ENCODE measurements at places on chromosomes 3 and 15. TPM values are rescaled to one million over a fixed set of nuclear protein-coding genes. Genes with fewer than 3 reads are reported as not detected.

DNA sequence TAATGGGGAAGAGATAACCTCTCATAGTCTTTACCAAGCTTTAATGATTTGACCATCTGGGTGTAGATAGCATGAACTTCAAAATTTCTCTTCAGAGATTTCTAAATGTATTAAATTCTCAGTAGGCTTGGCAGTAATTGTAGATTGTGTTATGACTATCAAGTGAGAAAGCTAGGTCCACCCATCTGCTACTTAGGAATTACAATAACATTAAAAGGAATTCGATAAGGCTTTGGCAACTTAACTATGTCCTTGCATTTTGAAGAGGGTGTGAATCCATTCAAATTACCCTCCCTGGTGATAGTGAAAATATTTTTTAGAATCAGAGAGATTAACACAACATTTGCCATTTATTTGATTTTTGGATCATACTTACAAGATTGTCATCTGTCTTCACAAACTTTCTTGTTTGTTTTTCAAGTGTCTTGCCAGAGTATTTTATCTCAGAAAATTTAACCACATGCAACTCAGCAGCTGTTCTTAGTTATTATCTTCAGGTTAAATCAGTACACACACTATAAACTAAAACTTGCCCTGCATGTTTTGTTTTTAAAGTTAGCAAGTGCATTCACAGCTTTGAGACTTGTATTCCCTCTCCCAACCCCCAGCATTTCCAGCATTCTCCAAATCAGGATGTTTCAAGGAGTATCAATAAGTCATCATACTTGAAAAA lies 69.6 kb upstream of the COL8A1 start:
- H3K4me1 ChIP-seq: no peaks in the 10 kb centered on the region
- H3K36me3 ChIP-seq: no peaks in the 10 kb centered on the region
- DNase-seq: peak; percentile 29
- H3K27me3 ChIP-seq: no peaks in the 10 kb centered on the region
- no peak overlapping the region for H3K4me3 ChIP-seq

DNA sequence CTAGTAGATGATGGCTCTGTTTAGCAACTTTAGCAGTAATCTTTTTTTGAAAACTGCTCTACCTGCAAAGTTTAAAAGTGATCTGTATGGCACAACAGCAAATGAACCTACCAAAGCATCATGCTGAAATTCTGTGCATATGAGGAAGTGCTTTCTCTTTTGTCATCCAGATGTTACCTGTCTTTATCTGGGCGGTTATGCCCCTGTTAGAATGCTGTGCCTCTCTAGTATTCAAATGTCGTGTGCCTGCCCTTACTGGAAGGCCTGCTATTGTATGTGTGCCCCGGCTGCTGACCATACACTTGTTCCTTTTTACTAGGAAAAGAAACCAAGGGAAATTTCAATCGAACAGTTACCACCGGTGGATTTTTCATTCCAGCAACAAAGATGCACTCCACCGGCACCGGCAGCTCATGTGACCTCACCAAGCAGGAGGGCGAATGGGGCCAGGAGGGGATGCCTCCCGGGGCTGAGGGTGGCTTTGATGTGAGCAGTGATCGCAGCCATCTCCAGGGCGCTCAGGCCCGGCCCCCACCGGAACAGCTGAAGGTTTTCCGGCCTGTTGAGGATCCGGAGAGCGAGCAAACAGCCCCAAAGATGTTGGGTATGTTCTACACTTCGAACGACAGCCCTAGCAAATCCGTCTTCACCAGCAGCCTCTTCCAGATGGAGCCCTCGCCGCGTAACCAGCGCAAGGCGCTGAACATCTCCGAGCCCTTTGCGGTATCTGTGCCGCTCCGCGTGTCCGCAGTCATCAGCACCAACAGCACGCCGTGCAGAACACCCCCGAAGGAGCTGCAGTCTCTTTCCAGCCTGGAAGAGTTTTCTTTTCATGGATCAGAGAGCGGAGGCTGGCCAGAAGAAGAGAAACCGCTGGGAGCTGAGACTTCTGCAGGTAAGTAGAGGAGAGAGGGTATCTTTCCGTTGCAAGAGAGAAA lies 61.6 kb downstream of the TMEM39A start:
- no peaks in the 10 kb centered on the region for H3K27me3 ChIP-seq
- H3K4me3 ChIP-seq: no peak overlapping the region
- H3K27ac ChIP-seq: no peak overlapping the region
- peaks cover 35% of the 10 kb centered on the region for H3K36me3 ChIP-seq
- H3K4me1 ChIP-seq: no peaks in the 10 kb centered on the region

Gene KBTBD8
- total RNA-seq: 3.2 TPM

Gene MINAR1
- 0.93 TPM for total RNA-seq
